AG09309 (cell line): ENCODE measurements at places on chromosomes 5 and 9.

DNA sequence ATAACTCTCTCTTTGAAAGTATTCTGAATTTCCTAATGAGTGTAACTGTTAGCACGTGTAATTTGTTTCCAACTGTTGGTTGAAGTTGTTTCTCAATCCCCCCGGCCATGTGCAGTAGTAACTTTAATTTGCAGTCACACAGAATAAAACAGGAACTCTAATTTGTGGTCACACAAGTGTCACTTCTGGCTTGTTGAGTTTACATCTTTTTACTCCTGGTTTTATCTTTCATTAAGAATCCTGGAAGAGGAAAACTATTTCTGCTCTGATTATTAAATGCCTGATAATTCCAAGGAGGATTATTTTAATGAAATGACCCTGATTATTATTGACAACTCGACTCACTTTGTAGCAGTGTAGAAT lies 1.2 kb downstream of the SCAMP1 start:
- no peak for DNase-seq

DNA sequence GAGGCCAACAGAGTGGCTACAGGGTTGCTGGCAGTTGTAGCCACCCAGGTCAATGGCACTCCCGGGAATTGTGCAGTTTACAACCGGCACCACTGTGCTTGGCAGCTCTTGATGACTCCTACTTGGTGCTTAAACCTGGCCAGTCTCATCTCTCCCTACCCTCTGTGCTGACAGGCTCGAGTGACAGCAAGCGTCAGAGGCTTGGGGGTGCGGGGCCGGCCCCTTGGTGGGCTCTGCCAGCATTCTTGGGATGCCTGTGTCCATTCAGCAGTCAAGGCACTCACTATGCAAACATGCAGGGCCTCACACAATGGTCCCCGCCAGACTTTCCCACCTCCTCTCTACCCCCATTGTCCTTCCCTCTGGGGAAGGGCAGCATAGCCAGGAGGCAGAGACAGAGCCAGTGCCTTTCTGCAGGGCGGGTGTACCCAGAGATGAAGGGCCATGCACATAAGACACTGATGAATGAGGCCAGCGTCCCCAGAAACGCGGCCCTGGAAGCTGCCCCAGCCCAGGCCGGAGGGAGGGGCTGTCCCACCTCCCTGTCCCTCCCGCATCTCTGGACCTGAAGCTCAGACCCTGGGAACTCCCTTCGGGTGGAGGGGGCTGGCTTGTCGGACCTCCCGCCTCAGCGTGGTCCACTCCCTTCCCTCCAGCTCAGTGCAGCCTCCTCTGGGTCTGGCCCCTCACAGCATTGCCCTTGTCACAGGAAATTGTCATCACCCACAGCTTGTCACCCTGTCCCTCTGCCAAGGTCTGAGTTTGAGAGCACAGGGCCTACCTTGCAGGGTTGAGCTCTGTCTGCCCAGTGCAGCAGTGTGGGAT lies 26.4 kb upstream of the NOTCH1 start:
- no peak for DNase-seq

DNA sequence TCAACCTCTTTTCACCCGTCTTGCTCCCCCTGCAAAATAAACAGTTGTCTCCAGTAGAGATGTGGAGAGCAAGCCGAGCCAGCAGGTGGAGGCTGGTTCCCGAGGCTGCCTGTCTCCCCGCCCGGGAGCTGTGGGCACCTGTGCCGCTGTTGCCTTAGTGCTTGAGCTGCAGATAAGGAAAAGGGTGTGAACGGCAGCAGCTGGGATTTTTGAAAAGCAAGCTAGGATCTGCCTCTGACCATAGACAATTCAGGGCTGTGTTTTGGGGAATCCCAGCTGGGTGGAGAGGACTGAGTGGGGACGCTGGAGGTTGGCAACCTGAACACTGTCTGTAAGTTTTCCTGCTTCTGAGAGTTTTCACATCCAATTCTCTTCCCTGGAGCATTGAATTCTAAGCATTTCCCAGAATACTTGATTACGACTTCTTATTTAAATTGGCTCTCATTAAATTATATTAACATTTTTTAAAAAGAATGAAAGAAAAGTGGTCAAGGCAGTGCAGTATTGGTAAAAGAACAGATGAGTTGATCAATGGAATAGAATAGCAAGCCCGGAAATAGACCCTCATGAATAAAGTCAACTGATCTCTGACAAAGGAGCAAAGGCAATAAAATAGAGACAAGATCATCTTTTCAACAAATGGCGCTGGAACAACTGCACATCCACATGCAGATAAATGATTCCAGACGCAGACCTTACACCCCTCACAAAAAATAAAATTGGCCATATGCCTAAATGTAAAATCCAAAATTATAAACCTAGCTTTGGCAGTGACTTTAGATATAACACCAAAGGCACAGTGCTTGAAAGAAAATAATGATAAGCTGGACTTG lies 9.7 kb downstream of the WNK2 start:
- DNase-seq: no peak

DNA sequence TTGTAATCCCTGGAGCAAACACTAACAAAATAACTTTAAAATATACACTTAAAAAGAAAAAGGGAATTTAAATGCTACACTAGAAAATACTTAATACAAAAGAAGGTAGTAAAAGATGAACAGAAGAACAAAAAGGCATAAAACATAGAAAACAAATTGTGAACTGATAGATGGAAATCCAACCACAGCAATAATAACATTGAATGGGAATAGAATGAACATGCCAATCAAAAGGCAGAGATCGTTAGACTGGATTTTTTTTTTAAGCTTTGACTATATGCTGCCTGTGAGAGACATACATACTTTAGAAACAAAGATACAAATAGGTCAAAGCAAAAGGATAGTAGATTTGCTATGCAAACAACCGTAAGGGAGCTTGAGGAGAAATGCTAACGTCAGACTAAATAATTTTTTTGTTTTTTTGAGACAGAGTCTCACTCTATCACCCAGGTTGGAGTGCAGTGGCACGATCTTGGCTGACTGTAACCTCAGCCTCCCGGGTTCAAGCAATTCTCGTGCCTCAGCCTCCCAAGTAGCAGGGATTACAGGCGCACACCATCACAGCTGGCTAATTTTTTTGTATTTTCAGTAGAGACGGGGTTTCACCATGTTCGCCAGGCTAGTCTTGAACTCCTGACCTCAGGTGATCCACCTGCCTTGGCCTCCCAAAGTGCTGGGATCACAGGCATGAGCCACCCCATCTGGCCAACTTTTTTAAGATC lies 6.5 kb downstream of the ABO start:
- DNase-seq: no peak

DNA sequence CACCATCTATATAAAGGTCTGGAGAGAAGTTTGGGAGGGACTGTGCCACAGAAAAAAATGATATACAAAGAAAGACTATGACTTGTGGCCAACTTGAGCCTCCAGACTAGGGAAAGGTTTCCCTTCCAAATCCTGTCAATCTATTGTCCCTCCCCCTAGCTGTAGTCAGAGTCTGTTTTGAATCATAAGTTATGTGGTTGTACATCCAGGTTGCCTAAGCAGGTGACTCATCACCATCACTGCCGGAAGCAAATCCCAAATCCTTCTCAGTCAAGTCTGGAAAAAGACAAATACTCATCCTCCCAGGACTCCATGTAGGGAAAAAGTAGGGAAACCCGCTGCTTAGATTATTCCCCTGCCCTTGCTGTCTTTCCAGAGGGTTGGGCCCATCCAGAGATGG lies 235.7 kb downstream of the CDK5RAP2 start:
- peak; percentile 70 for DNase-seq

DNA sequence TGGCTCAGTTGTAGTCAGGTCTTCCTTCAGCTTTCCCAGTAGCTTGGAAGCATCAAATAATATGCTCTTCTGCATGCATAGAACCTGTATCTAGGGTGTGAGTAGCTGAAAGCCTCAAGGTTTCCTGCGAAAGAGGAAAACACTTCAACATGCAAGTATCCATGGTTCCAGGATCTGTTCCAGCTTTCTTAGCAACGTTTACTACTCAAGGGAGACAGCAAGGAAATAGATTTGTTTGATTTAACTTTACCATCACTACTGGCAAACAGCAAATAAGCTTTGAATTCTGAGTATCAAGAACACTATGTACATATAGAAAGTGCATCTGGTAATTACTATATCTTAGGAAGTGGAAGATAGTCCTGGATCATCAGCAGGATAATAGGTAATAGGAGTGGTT lies 341.0 kb downstream of the PRR16 start:
- no peak for DNase-seq

GRCh38 chr5:83313436-83313835 lies 158.1 kb upstream of the VCAN start:
- peak; percentile 21 for DNase-seq

DNA sequence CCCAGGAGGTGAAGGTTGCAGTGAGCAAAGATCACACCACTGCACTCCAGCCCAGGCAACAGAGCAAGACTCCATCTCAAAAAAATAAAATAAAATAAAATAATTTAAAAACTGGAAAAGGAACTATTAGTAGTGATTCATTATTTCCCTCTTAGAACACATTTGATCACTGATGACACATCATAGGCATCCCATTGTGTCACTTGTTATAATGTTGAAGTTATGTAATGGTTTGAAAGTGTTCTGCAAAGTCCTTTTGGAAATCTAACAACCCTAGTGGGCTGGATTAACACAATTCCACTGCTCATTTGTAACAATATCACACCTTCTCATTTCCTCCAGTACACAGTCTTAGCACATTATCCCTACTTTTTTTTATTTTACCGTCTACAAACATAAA lies 81.8 kb upstream of the LMNB1 start:
- DNase-seq: no peak
